GM03348 (cell line): ENCODE measurements at places on chromosomes 3 and 15.

GRCh38 chr3:10392244-10392643 lies 71.3 kb upstream of the SEC13 start:
- DNase-seq, result no peak

- DNase-seq, result no peak
Measured at GRCh38 chr3:114420072-114420471, 126.2 kb downstream of the TIGIT start.

- DNase-seq, result no peak
Measured at GRCh38 chr15:91882858-91883586, 29.5 kb downstream of the SLCO3A1 start.

GRCh38 chr3:134640872-134641470 lies 9.9 kb downstream of the KY start:
- peak; percentile 67 for DNase-seq

DNA sequence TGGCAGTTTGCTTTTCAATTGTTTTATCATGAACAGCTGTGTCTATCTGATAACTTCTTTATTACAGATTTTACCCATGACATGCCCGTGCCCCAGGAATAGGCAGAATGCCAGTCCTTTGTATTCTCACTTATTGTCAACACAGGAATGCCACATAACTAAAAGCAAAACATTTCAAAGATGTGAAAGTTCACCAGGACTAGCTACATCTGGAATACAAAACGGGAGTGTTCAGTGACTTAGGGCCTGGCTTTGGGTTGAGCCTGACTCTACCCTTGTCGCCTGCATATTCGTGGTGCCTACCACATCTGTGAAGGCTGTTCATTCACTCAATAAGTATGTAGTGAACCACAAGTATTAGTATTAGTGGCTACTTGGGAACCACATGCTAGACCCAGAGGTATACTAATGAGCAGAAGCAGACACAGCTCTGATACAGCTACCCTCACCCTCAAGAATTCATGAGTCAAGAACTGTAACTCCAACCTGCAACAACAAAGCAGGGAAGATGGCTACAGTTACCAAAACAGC lies 2.9 kb downstream of the TNFSF10 start:
- DNase-seq, result peak; percentile 77

DNA sequence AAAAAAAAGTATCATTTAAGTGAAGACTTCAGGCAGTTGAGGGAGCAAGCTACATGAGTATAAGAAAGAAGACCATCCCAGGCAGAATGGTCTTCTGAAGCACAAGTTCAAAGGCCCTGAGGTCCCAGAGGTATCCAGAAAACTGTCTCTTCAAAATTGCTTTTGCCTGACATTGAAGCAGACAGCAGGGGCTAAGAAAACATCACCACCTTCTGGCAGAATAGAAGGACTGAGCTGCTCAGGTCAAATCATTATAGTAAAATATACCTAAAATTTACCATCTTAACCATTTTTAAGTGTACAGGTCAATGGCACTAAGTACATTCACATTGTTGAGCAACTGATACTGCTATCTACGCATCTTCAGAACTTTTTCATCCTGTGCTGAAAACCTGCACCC lies 16.4 kb downstream of the GPR160 start:
- DNase-seq, result no peak

GRCh38 chr15:91855684-91856489 lies 2.4 kb downstream of the SLCO3A1 start:
- DNase-seq, result no peak

GRCh38 chr3:172877011-172877410 lies 126.5 kb downstream of the ECT2 start:
- no peak for DNase-seq

- DNase-seq, result no peak
Measured at GRCh38 chr15:77354063-77354462, 65.8 kb downstream of the PEAK1 start.

GRCh38 chr15:25368850-25369249 lies 70.0 kb downstream of the UBE3A start:
- peak; percentile 14 for DNase-seq

DNA sequence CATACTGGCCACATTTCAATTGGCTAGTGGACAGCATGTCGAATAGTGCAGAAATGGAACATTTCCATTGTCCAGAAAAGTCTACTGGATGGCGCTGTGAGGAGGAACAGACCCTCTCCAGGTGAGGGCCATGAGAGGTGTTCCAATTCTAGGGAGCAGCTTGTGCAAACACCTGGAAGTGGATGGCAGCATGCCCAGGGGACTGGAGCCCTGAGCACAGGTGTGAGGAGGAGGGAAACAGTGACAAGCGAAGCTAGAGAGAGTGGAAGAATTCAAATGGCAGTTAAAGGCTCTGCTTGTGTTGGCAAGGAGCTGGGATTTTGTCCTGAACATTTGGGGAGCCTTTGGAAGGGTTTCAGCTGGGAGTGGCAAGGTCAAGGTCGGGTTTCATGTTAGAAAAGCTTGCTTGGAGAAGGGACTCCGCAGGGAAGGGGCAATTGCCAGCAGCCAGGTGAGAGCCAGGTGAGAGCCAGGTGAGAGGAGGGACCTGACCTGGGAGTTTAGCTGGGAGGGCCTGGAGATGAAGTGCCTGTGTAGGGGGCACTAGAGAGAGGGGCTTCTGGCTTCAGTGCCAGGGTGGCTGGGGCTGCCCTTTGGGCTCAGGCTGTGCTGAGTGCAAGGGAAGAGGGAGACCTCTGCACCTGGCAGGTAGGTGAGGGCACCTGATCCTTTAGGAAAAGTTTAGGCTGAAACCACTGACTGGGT lies 93.8 kb downstream of the LINGO1 start:
- DNase-seq, result no peak

DNA sequence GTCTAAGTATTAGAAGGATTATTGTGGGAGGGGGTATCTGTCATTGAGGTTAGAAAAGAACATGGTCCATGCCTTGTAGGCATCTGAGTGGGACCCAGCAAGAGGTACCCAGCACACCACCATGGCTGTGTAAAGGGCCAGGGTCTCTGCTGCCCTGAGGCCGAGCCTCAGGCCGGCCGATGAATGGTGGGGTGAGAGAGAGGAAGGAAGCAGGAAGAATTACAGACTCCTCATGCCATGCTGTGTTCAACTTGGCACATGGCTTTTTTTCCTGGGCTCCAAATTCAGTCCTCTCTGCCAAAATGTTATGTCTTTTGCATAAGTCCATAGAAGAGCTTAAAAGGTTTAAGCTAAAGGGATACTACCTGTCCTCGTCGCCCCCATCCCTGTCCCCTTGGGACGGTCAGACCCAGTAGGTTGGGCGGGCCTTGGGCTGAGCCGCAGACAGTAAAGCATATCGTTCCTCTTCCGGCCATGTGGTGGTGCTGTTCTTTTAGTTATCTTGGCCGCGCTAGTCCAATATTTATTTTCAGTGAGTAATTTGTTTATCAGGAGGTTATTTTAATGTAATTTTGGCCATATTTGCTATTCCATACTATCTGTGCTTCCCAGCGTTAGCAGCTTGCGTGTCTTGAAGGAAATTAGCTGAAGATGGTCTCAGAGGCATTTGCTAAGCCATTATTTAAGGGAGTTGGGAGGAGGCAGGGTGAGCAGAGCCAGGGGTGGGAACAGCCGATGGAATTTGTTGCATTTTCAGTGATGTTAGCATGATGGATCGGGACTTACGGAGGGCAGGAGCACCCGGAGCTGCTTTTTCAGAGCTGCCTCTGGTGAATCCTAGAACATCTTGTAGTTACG lies 152.4 kb downstream of the AGBL1 start:
- peak; percentile 15 for DNase-seq

- peak; percentile 73 for DNase-seq
Measured at GRCh38 chr15:57472861-57473260, 96.6 kb downstream of the CGNL1 start.

- DNase-seq, result peak; percentile 57
Measured at GRCh38 chr3:113212150-113212843, 940 bp downstream of the BOC start.

DNA sequence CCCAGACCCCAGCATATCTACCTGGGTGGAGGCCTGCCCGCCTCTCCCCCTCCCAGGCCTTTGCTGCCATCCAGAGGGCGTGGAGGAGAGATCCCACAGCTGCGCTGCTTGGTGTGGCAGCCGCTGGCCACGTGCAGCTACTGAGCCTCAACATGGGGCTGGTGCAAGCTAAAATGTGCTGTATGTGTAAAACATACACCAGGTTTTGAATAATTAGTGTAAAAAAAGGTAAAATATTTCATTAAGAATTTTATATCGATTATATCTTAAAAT lies 95.8 kb downstream of the SEC22A start:
- DNase-seq, result no peak

DNA sequence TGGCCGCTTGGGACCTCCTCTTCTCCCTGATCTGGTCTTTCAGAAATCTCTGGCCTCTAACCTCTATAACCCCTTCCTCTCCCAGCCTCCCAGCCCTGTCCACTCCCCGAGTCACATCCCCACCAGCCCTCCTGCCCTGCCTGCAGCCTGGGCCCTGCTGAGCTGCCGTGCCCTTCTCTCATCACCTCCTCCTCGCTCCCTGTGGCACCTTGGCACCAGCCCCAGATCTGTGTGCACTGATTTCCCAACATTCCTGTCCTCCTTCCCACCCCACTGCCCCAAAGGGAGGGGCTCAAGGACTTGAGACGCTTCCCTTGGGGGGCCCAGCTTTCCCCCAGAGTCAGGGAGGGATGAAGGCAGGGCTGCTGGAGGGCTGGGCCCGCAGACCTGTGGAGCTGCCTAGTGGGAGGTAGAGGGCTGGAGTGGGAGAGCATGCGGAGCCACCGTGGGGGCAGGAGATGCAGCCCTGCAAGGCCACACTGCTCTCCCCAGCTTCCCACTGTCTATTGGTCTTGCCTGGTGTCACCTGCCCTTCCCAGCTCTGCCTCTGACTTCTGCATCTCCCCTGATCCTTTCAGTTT lies 42.7 kb downstream of the EXOG start:
- no peak for DNase-seq
